ENCODE measurements at places on chromosomes 11 and 22.

- no peak overlapping the region for H3K4me3 ChIP-seq
- no peaks in the 10 kb centered on the region for H3K36me3 ChIP-seq
- no peak overlapping the region for H3K27ac ChIP-seq
- no peak for DNase-seq
- no peaks in the 10 kb centered on the region for H3K27me3 ChIP-seq
Observed at GRCh38 chr11:15371533-15371932, 256.8 kb downstream of the INSC start.

DNA sequence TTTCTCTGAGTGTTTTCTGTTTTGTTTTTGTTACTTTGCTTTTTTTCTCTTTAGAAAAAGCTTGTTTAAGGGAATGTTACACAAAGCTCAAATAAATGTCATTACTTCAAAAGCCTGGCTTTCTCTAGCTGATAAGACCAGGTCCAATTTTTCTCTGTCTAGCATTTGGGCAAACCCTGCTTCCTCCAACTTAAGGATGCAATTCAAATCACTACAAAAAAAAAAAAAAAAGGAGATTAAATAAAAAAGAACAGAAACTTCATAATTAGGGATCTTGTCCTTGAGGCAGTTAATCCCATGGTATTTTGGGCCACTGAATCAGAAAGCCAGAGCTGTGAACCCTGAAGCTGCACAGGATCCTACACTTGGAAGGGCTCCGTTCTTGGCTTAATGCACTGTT lies 480.8 kb upstream of the KIRREL3 start:
- H3K27ac ChIP-seq, result no peak overlapping the region
- H3K36me3 ChIP-seq, result no peaks in the 10 kb centered on the region
- DNase-seq, result no peak
- no peaks in the 10 kb centered on the region for H3K27me3 ChIP-seq
- no peaks in the 10 kb centered on the region for H3K4me1 ChIP-seq
- H3K4me3 ChIP-seq, result no peak overlapping the region

- H3K36me3 ChIP-seq, result no peaks in the 10 kb centered on the region
- DNase-seq, result peak; percentile 36
- H3K4me1 ChIP-seq, result no peaks in the 10 kb centered on the region
- H3K27me3 ChIP-seq, result no peaks in the 10 kb centered on the region
Observed at GRCh38 chr11:45654231-45655011, 11.0 kb downstream of the CHST1 start.

DNA sequence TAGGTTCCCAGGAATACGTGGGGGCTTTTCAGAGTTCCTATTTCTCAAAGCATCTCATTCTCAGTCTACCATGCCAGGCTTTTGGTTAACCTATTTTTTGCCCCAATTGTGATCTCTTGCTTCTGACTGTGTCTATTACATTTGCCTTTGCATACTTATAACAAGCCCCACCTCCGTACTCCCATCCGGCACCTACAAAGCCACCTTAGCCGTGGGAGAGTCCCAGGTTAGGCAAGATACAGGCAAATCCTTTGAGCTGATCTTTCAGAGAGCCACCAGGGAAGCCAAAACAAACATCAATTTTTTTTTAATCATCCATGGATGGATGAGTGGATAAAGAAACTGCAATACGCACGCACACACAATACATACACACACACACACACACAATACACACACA lies 18.6 kb upstream of the PANX3 start:
- no peaks in the 10 kb centered on the region for H3K27me3 ChIP-seq
- H3K4me1 ChIP-seq, result no peaks in the 10 kb centered on the region
- no peak for DNase-seq
- H3K27ac ChIP-seq, result no peak overlapping the region

- H3K27ac ChIP-seq, result no peak overlapping the region
- no peak overlapping the region for H3K4me3 ChIP-seq
- H3K36me3 ChIP-seq, result no peaks in the 10 kb centered on the region
- no peak for DNase-seq
- no peaks in the 10 kb centered on the region for H3K4me1 ChIP-seq
Observed at GRCh38 chr11:24679821-24680351, 183.0 kb downstream of the LUZP2 start.

- H3K27ac ChIP-seq, result no peak overlapping the region
- H3K36me3 ChIP-seq, result no peaks in the 10 kb centered on the region
- H3K27me3 ChIP-seq, result no peaks in the 10 kb centered on the region
- DNase-seq, result no peak
- no peak overlapping the region for H3K4me3 ChIP-seq
Observed at GRCh38 chr11:106231591-106231990, 154.1 kb downstream of the AASDHPPT start.

GRCh38 chr11:122181372-122181771 lies 65.4 kb upstream of the BLID start:
- peak overlapping the region; percentile 76 for H3K27ac ChIP-seq
- H3K27me3 ChIP-seq, result no peaks in the 10 kb centered on the region
- H3K4me1 ChIP-seq, result peaks cover 8% of the 10 kb centered on the region
- H3K4me3 ChIP-seq, result no peak overlapping the region

DNA sequence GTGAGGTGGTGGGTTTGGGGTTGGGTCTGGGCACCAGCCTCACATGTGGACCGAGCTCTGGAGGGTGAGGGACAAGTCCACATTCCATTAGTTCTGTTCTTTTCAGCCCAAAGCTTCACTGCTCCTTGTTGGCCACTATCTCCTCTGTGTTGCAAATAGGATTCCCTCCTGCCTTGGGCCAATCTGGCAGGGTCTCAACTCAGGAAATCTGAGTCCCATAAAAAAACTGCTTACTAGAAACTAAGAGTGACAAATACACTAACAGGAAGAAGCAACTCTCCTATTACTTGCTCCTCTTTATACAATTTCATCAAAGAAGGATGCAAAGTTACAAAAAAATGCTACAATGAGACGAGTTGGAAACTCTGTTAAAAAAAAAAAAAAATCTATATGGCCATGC lies 66.2 kb upstream of the CSNK1E start:
- DNase-seq, result no peak
- H3K4me3 ChIP-seq, result no peak overlapping the region
- H3K27ac ChIP-seq, result no peak overlapping the region

- no peak overlapping the region for H3K4me3 ChIP-seq
- DNase-seq, result no peak
- H3K27ac ChIP-seq, result no peak overlapping the region
- no peaks in the 10 kb centered on the region for H3K36me3 ChIP-seq
- no peaks in the 10 kb centered on the region for H3K4me1 ChIP-seq
- H3K27me3 ChIP-seq, result no peaks in the 10 kb centered on the region
Observed at GRCh38 chr11:37404231-37404630, 806.2 kb upstream of the RAG2 start.

DNA sequence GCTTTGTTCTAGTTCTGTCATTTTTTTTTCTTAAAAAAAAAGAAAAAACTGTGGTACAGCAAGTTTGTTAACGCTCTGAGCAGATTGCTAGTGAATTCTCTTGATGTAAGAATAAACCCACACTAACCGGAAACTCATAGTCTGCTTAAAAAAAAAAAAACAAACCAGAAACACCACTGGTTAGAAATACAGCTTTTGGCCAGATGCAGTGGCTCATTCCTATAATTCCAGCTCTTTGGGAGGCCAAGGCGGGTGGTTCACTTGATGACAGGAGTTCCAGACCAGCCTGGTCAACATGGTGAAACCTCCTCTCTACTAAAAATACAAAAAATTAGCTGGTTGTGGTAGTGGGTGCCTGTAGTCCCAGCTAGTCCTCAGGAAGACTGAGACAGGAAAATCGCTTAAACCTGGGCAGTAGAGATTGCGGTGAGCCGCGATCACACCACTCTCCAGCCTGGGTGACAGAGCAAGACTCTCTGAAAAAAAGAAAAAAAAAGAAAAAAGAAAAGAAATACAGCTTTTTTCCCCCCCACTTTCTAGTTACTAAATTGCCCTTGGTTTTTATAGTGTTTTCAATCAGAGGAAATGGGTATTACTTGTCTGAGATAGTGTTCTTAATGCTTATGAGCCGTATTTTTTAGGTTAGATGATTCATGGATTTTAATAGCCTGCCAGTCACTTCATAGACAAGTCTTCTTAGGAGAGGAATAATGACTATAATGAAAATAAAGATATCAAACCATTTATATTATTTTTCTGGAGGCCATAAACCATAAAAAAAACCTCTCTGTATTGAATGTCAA lies 222.8 kb downstream of the DDX10 start:
- no peaks in the 10 kb centered on the region for H3K4me1 ChIP-seq
- H3K36me3 ChIP-seq, result no peaks in the 10 kb centered on the region
- H3K27me3 ChIP-seq, result no peaks in the 10 kb centered on the region
- no peak overlapping the region for H3K27ac ChIP-seq
- DNase-seq, result no peak

GRCh38 chr22:44748524-44748923 lies 3.9 kb upstream of the ARHGAP8 start:
- no peaks in the 10 kb centered on the region for H3K4me1 ChIP-seq
- DNase-seq, result no peak
- no peak overlapping the region for H3K27ac ChIP-seq
- no peaks in the 10 kb centered on the region for H3K36me3 ChIP-seq
- H3K4me3 ChIP-seq, result no peak overlapping the region
